ENCODE measurements at places on chromosomes 11 and 22.

- no peak for DNase-seq
Observed at GRCh38 chr11:75689863-75690609, 21.2 kb upstream of the MAP6 start.

DNA sequence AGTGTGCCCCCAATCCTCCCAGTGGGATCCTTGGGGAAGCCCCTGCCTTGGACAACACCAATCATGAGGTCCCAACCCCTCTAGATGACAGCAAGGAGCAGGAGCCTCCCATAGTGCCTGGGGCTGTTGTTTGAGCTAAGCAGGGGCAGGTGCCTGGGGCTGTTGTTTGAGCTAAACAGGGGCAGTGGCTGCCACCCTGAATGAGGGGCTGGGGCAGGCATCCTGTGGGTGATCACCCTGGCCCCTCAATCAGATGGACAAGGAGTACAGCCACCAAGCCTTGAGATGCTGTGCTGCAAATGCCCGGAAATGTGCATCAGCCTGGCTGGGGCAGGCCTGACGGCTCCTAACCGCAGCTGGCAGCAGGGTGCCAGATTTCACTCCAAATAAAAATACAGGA, 66.7 kb downstream of the MYEOV start:
- no peak for DNase-seq

DNA sequence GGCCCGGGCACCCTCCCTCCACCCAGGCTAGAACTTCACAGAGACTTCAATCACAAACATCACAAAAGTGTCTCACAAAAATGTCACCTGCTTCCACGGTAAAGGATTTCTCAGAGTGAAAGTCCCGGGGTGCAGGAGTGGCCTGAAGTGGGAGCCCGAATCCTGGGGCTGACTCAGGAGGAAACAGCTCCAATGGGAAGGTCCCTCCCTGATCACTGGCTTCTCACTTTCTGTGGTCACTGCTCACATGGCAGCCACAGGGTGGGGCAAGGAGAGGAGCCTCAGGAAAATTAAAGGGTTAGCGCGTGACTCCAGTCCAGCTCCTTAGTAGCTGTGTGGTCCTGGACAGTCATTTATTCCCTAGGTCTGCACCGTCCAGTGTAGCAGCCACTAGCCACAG, 564.5 kb upstream of the B3GAT1 start:
- DNase-seq = no peak

GRCh38 chr11:44873537-44873936, 77.1 kb downstream of the TP53I11 start:
- no peak for DNase-seq

DNA sequence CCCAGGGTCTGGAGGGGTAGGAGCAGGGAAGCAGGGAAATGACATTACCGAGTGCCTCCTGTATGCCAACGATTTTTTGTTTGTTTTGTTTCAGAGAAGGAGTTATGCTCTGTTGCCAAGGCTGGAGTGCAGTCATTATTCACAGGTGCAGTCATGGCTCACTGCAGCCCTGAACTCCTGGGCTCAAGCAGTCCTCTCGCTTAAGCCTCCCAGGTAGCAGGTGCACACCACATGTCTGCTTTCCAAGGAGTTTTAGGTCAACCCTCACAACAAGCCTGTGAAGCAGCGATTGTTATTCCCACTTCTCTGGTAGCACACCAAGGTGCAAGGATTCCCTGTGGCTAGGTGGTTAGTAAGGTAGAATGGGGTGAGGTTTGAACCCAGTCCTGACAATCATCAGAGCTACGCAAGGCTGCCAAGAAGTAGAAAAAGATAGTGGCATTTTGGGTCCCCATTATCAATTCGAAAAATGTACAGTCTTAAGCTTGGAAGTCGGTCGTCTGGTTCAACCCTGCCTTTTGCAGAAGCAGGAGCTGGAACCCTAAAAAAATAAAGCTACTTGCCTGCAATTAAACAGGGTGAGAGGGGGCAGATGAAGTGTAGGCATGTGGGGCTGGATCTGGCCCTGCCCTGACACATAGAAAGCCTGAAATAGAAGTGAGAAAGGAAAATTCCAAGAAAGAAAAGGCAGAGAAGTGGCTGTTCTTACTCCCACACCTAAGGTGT, 9.1 kb downstream of the UCP3 start:
- no peak for DNase-seq

GRCh38 chr11:13222285-13222684, 55.3 kb upstream of the BMAL1 start:
- DNase-seq = no peak

GRCh38 chr11:64677441-64678023, 45.5 kb downstream of the NRXN2 start:
- no peak for DNase-seq

- no peak for DNase-seq
Observed at GRCh38 chr11:2574553-2575535, 125.0 kb downstream of the KCNQ1OT1 start.

Measured in hematopoietic multipotent progenitor cell treated with erythropoietin and hydrocortisone succinate and interleukin-3 and kit ligand, for 8 days (in vitro differentiated cells).